ENCODE measurements at places on chromosomes 12 and 14.

DNA sequence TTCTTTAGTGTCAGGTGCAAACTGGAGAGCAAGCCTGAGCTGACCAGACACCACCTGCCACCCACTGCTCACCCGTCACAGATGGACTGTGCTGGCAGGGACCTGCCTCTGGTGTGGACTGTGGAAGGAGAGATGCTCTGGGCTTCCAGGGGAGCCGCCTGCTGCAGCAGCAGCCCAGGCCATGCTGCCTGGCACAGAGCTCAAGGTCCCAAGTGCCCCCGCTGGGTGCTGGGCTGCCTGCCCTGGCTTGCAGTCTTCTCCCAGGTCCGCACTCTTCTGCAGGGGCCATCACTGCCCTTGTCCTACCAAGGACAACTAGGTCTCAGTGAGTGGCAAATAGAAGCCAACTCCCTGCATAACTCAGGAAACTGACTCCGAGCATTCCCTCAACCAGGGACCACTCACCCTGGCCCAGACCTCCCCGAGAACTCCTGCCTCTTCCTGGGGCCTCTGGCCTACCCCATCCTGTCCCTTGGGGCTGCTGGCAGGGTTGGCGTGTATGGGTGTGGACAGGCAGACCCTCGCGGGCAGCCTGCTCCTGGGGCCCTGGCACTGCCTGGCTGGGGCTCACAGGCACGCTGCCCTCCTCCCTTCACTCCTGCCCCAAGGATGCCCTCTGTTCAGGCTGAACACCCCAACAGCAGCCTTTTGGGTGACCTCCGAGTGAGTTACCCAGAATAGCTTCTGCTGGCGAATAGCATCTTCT, 9.3 kb downstream of the AMN start:
- DNase-seq = no peak

GRCh38 chr12:132083614-132083940, 60.5 kb downstream of the DDX51 start:
- no peak for DNase-seq

GRCh38 chr12:98939350-98939749, 294.3 kb downstream of the APAF1 start:
- DNase-seq = no peak

DNA sequence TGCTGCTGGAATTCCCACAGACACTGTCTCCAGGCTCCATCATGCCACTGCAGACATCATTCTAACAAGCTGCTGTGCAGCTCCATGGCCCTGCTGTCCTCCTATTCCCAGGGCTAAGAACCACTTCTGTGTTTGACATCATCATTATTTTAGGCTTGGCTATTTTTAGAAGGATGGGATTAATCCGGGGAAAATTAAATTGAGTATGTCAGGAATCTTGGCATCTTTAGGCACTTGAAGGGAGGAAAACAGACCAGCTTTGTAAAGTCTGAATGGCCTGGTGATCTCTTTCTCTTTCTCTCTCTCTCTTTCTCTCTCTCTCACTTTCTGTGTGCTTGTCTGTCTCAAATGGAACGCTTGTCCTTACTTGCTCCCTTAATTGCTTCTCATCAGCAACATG, 568.3 kb upstream of the FLRT2 start:
- no peak for DNase-seq

Data from central memory CD4-positive, alpha-beta T cell (primary cell).